Activated T-helper 2 cell treated with anti-CD3 and anti-CD28 coated beads, Interferon-gamma antibody, Interleukin-2, Interleukin-4, amounts not matched to agents 10 μg/mL and 5 μg/mL and 100 μg/mL, durations not matched to agents 14 hours and 24 hours and 36 hours (primary cell): ENCODE measurements at places on chromosomes 5 and 9. TPM values are rescaled to one million over a fixed set of nuclear protein-coding genes. Genes with fewer than 3 reads are reported as not detected.

IL4 gene
- total RNA-seq, result 21.6 and 25.8 TPM in 2 replicates

IL3 gene
- 140 and 142 TPM in 2 replicates for total RNA-seq

PDE6A gene
- total RNA-seq, result not detected in 2 replicates

- no peak overlapping the region for H3K27ac ChIP-seq
- H3K27me3 ChIP-seq, result no peaks in the 10 kb centered on the region
- no peak for DNase-seq
Measured at GRCh38 chr5:180785121-180785781, 17.4 kb downstream of the MGAT1 start.

DNA sequence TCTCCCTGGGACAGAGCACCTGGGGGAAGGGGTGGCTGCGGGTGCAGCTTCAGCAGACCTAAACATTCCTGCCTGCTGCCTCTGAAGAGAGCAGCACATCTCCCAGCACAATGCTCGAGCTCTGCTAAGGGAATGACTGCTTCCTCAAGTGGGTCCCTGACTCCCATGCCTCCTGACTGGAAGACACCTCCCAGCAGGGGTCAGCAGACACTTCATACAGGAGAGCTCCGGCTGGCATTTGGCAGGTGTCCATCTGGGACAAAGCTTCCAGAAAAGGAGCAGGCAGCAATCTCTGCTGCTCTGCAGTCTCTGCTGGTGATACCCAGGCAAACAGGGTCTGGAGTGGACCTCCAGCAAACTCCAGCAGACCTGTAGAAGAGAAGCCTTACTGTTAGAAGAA, 77.2 kb downstream of the SLCO6A1 start:
- no peaks in the 10 kb centered on the region for H3K27me3 ChIP-seq
- no peaks in the 10 kb centered on the region for H3K4me1 ChIP-seq
- no peak overlapping the region for H3K27ac ChIP-seq
- H3K4me3 ChIP-seq, result no peak overlapping the region
- no peaks in the 10 kb centered on the region for H3K36me3 ChIP-seq

GRCh38 chr9:124215956-124216355, 41.8 kb upstream of the NEK6 start:
- no peak overlapping the region for H3K4me3 ChIP-seq
- no peak for DNase-seq
- peak overlapping the region; percentile 87 for H3K27ac ChIP-seq
- peaks cover 78% of the 10 kb centered on the region for H3K4me1 ChIP-seq
- H3K27me3 ChIP-seq, result no peaks in the 10 kb centered on the region

DNA sequence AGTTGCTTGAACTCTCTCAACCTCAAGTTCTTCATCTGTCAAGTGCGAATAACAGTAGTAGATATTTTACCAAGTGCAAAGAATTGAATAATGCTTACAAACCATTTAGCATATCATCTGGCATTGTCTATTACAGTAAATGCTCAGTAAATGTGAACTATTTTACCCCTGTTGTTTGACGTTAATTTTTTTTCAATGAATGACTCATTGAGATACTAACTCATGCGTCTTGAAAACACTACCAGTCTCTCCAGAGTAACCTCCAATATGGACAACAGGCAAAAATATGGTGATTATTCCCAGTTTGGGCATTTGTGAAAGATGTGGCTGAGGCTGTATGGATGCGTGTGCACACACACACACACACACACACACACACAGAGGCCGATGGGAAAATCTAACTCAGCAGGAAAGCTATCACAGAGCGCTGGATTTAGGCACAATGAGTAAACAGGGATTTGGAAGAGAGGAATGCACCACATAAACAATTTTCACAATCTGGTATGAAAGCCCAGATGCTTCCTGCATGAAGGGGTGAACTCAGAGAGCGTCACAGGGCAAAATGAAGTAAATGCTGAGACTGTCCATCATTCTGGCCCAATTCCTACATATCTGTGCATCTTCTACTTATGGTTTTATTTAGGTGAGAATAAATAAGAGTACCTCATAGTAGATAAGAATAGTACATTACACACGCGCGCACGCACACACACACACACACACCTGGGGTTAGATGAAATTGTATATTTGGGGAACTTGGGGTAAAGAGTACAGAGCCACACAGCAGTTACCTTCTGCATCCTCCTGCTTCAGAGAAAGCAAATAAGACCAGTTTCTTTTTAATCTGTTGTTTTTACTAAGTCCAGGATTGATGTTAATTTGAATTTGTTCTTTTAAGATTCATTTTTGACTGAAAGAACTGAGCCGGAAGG, 128.7 kb downstream of the PALM2AKAP2 start:
- DNase-seq, result no peak
- H3K27me3 ChIP-seq, result no peaks in the 10 kb centered on the region
- no peak overlapping the region for H3K27ac ChIP-seq
- H3K4me3 ChIP-seq, result no peak overlapping the region

- no peaks in the 10 kb centered on the region for H3K4me1 ChIP-seq
- H3K4me3 ChIP-seq, result no peak overlapping the region
- no peak overlapping the region for H3K27ac ChIP-seq
- no peak for DNase-seq
- peaks cover 16% of the 10 kb centered on the region for H3K27me3 ChIP-seq
- H3K36me3 ChIP-seq, result no peaks in the 10 kb centered on the region
Measured at GRCh38 chr5:75260708-75261107, 24.0 kb upstream of the ANKRD31 start.

- no peaks in the 10 kb centered on the region for H3K36me3 ChIP-seq
- H3K27ac ChIP-seq, result no peak overlapping the region
- DNase-seq, result no peak
- H3K4me1 ChIP-seq, result no peaks in the 10 kb centered on the region
Measured at GRCh38 chr5:111953351-111954127, 196.5 kb upstream of the NREP start.
